SJSA1 (cell line): ENCODE measurements at places on chromosomes 1 and 21. TPM values are rescaled to one million over a fixed set of nuclear protein-coding genes. Genes with fewer than 3 reads are reported as not detected.

Gene OSCP1
- total RNA-seq, result 1.5 and 6.5 TPM in 2 replicates

Gene IRF6
- total RNA-seq, result not detected in 2 replicates

Gene DSCAM
- not detected in 2 replicates for total RNA-seq

Gene LHX8
- total RNA-seq, result 20.5 and 32.2 TPM in 2 replicates

DNA sequence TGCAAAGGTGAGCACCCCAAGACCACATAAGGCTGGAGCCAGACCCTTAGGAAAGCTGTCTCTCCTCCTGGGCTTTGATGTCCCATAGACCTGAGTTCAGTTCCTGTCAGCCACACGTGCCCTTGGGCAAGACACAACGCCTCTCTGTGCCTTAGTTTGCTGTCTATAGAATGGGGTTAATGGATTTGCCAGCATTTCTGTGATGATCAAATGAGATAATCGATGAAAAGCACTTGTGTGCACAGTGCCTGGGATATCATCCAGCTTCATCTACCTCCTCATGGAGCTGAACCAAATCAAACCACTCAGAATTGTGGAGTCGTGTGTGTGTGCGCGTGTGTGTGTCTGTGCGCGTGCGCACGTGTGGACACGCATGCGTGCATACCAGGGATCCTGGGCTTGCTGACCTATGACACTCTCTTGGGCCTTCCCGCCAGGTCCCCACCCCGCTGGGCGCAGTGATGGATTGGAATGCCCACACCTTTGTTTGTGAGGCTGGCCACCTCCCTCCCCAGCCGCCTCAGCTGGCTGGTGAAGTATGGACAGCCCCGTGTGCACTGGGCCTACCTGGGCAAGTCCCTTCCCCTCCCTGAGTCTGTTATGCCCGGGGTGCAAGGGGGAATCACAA is 5.2 kb downstream of the TTC22 start:
- H3K27me3 ChIP-seq, result peaks cover 27% of the 10 kb centered on the region
- no peak overlapping the region for H3K27ac ChIP-seq
- no peaks in the 10 kb centered on the region for H3K36me3 ChIP-seq
- peaks cover under 1% of the 10 kb centered on the region; the same call in 1 of the 2 replicates for H3K4me1 ChIP-seq
- no peak overlapping the region for H3K4me3 ChIP-seq
- no peak for DNase-seq

DNA sequence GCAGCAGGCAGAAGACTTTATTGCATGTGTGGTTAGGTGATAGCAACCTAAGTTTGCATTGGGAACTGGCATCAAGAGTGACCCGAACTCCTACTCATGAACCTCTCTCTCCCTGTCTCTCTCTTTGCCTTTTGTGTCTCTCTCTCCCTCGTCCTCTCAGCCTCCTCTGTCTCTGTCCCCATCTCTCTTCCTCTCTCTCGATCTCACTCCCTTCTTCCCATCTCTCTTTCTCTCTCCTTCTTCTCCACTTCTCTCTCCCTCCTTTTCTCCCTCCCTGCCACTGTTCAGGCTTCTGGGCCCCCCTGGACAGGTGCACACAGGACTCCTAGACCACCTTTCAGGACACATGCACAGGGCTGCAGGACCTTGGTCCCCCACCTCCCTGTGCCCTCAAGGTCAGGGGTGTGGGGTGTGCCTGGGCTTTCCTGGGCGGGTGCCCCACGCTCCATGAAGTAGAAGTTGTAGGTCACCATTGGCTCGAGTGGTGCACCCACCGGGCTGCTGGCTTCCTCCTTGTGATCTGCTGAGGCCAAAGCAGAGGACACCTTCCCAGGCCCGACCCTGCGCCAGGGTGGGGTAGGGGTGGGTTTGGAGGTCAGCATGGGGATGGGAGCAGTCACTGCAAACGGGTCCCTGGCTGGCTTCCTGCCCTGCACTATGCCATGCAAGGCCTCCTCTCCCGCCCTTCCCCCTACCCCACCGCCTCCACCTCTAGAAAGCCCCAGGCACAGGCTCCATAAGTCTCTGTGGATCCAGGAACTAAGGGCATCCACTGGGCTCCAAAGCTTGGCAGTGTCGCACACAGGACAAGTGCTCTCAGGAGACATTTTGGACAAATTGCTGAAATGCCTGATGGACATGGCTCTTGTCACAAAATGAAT is 13.2 kb upstream of the ZBTB17 start:
- DNase-seq, result no peak
- no peak overlapping the region for H3K27ac ChIP-seq
- no peaks in the 10 kb centered on the region for H3K36me3 ChIP-seq
- peaks cover 5% of the 10 kb centered on the region for H3K4me1 ChIP-seq
- H3K27me3 ChIP-seq, result no peaks in the 10 kb centered on the region
- no peak overlapping the region for H3K4me3 ChIP-seq

- H3K27ac ChIP-seq, result peak overlapping the region; percentile 32
- H3K27me3 ChIP-seq, result no peaks in the 10 kb centered on the region
- H3K4me1 ChIP-seq, result peaks cover 30% of the 10 kb centered on the region
Measured at GRCh38 chr1:21090463-21090862, 86.2 kb downstream of the EIF4G3 start.

- no peaks in the 10 kb centered on the region for H3K27me3 ChIP-seq
- no peaks in the 10 kb centered on the region for H3K4me1 ChIP-seq
- DNase-seq, result no peak
- H3K27ac ChIP-seq, result no peak overlapping the region
- no peak overlapping the region for H3K4me3 ChIP-seq
- no peaks in the 10 kb centered on the region for H3K36me3 ChIP-seq
Measured at GRCh38 chr1:30466026-30466425, 257.4 kb downstream of the MATN1 start.

GRCh38 chr1:83527987-83528386 is 470.9 kb downstream of the TTLL7 start:
- no peak overlapping the region for H3K27ac ChIP-seq
- no peak for DNase-seq
- H3K27me3 ChIP-seq, result no peaks in the 10 kb centered on the region
- H3K4me3 ChIP-seq, result no peak overlapping the region
- no peaks in the 10 kb centered on the region for H3K4me1 ChIP-seq
- no peaks in the 10 kb centered on the region for H3K36me3 ChIP-seq

DNA sequence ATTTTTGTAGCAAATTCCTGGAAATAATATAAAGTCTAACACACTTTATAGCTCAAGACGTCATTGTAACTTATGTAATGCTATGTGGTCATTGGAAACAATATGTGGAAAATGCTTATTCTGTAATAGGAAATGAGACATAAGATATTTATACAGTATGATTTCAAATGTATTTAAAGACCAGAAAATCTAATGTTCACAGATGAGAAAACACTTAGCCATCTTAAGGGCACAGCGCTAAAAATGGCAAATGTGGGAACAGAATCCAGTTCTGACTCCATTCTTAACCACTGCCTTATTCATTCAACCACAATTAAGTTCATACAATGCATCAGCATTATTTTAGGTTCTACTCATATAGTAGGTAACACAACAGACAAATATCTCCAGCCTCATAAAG is 12.5 kb downstream of the CSDE1 start:
- no peak for DNase-seq
- H3K4me3 ChIP-seq, result no peak overlapping the region
- H3K27ac ChIP-seq, result no peak overlapping the region

- H3K4me3 ChIP-seq, result no peak overlapping the region
- H3K27ac ChIP-seq, result no peak overlapping the region
- no peaks in the 10 kb centered on the region for H3K4me1 ChIP-seq
Measured at GRCh38 chr1:98478121-98478520, 183.4 kb upstream of the SNX7 start.

- H3K4me3 ChIP-seq, result no peak overlapping the region
- DNase-seq, result no peak
- no peaks in the 10 kb centered on the region for H3K36me3 ChIP-seq
- no peaks in the 10 kb centered on the region for H3K4me1 ChIP-seq
- H3K27me3 ChIP-seq, result no peaks in the 10 kb centered on the region
Measured at GRCh38 chr21:24289539-24289938, 1317.7 kb downstream of the MRPL39 start.

GRCh38 chr1:159987186-159987585 is 33.1 kb upstream of the SLAMF9 start:
- H3K4me3 ChIP-seq, result no peak overlapping the region
- no peak for DNase-seq
- no peaks in the 10 kb centered on the region for H3K36me3 ChIP-seq

DNA sequence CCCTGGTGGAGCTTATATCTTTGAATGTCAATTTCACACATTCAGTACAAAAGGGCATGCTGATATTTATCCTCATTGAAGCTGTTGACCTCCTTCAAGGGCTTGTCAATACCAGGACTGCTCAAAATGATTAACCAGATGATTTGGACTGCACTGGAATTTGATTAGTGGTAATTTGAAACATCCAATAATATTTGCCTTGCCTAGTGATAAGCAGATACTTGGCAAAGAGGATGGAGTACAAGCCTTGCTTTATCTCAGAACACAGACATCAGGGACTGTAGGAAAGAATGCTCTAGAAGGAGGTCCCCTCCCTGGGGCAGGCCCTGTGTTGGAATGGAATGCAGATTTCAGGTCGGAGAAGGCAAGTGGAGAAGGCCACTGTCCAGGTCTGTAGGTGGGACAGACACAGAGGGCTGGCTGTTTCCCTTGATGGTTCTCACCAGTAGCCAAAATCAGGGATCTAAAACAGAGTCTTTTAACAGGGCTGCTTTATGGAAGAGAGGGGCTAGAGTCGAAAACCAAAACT is 64.8 kb upstream of the ZNF648 start:
- no peaks in the 10 kb centered on the region for H3K4me1 ChIP-seq
- H3K27ac ChIP-seq, result no peak overlapping the region
- H3K27me3 ChIP-seq, result no peaks in the 10 kb centered on the region
- no peaks in the 10 kb centered on the region for H3K36me3 ChIP-seq
- no peak overlapping the region for H3K4me3 ChIP-seq
- DNase-seq, result no peak

GRCh38 chr1:100866041-100866900 is 28.4 kb downstream of the EXTL2 start:
- H3K27ac ChIP-seq, result no peak overlapping the region
- no peaks in the 10 kb centered on the region for H3K4me1 ChIP-seq
- no peaks in the 10 kb centered on the region for H3K27me3 ChIP-seq
- no peaks in the 10 kb centered on the region for H3K36me3 ChIP-seq
- DNase-seq, result no peak
- H3K4me3 ChIP-seq, result no peak overlapping the region
